ENCODE measurements at places on chromosomes 4 and X.

GRCh38 chr4:148845609-148846008 lies 403.4 kb upstream of the NR3C2 start:
- no peak for DNase-seq

DNA sequence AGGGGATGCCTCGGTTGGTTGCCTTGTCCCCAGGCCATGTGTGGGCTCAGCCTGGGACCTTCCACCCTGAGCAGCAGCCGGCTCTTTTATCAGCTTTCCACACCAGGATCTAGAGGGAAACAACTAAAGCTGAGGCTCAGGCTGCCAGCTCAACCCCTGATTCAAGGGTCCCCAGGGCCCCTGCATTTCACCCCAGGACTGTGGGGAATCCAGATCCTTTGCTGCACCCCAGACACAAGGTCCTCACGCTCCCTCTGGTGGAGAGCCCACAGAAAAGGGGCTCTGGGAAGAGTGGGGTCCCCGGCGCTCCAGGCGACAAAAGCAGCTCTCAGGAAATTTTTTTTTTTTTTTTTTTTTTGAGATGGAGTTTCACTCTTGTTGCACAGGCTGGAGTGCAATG lies 64.3 kb downstream of the ZFYVE28 start:
- DNase-seq, result no peak

DNA sequence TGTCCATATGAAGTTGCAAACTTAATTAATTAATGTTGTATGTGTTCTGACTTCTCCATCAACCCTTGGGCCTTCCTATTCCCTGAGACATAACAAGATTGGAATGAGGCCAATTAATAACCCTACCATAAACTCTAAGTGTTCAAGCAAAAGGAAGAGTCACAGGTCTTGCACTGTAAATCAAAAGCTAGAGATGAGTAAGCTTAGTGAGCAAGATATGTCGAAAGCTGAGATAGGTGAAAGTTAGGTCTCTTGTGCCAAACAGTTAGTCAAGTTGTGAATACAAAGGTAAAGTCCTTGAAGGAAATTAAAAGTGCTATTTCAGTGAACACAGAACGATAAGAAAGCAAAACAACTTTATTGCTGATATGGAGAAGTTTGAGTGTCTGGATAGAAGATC lies 58.2 kb upstream of the GPRIN3 start:
- no peak for DNase-seq

DNA sequence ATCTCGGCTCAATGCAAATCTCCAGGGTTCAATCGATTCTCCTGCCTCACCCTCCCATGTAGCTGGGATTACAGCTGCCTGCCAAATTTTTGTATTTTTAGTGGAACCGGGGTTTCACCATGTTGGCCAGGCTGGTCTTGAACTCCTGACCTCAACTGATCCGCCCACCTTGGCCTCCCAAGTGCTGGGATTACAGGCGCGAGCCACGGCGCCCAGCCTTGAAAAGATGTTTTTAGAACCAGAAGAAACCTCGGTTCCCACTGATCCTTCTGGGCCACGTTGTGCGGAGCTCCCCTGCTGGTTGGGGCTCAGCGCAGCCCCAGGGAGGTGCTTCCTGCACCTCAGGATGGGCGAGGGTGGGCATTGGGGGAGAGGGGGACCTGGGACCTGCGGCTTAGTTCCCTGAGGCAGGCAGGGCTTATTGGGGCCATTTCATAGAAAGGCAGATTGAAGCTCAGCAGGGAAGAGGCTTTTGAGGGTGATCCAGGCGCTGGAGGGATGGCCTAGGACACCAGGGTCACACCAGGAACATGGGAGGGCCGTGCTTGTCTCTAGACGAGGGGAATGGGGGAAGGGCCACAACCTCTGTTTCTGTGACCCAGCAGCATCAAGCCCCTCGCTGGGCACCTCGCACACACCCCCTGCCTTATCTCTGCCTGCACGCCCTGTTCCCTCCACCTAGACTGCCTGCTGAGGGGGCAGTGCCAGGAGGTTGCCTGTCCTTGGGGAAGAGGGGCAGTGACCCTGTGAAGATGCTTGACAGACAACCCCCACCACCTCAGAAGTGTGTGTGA lies 6.3 kb upstream of the ADD1 start:
- DNase-seq, result no peak

- DNase-seq, result no peak
These were observed 30.3 kb upstream of the CLDN24 start for GRCh38 chr4:183352546-183352945.

DNA sequence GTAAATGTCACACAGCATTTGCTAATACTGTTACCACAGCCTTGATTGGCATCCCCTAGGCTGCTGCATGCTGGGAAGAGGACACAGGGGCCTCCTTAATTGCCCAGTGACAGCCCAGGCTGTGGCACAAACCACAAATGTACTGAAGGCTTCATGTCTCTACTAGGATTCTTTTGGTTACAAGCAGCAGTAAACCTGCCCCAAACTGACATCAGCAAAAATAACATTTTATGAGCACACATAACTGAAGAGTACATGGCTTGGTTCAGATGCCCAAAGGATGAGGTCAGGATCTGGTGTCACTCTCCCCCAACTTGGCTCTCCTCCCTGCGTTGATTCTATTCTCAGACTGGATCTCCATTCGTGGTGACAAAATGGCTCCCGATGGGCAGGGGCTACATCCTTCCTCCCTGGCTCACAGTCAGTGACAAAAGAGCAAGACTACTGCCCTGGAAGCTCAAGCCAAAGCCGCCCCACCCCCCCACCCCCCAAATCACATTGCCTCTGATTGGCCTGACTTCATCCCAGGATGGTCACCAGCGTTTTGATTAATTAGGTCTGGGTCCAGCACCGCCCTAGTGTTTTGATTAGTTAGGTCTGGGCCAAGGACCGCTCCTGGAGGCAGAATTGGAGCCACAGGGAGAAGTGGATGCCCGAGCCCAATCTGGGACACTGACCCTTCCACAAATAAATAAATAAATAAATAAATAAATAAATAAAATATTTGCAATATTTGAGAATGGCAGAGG lies 180.5 kb upstream of the RBPJ start:
- no peak for DNase-seq

GRCh38 chrX:68718443-68718820 lies 71.0 kb downstream of the STARD8 start:
- DNase-seq, result no peak

GRCh38 chrX:46573892-46574773 lies 568 bp downstream of the CHST7 start:
- DNase-seq, result peak; percentile 66

GRCh38 chrX:53284684-53285447 lies 3.5 kb upstream of the IQSEC2 start:
- DNase-seq, result peak; percentile 14

GRCh38 chr4:182306792-182307507 lies 63.7 kb downstream of the TENM3 start:
- DNase-seq, result peak; percentile 6

GRCh38 chrX:115650449-115650848 lies 89.5 kb downstream of the PLS3 start:
- DNase-seq, result no peak

DNA sequence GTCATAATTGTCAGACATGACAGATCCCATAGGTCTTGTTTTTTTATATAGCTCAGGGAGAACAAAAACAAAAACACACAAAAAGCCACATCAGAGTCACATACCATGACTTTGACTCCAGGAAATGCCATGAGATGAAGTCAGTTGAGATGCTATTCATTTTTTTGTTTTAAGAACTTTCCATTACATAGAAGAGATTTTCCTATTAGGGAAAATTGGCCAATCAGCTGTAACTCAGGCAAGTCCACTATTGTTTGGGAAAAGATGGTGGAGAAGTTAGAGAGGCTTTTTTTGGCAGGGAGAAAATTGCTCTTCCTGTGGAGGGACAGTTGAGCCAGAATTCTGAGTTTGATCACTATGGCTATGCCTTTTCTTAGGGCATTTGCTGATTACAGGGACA lies 72.6 kb downstream of the SMARCA5 start:
- no peak for DNase-seq

DNA sequence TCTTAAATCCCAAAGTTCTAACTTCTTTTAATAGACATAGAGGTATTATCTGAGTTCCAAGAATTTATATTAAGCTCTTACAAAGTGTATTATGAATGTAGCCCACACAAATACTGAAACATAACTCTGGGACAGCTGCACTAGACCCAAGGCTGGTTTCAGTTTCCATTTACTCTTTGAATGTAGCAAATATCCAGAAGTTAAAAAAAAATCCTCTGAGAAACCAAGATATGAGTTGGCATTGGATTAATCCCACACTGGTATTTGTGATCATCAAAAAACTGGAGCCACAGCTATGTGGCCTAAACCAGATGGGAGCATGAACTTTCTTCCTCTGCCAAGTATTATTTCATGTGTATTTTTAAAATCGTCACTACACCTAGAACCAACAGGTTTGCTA lies 23.6 kb upstream of the SMPX start:
- peak; percentile 4 for DNase-seq

GRCh38 chrX:3393581-3394111 lies 47.2 kb upstream of the MXRA5 start:
- DNase-seq, result no peak

DNA sequence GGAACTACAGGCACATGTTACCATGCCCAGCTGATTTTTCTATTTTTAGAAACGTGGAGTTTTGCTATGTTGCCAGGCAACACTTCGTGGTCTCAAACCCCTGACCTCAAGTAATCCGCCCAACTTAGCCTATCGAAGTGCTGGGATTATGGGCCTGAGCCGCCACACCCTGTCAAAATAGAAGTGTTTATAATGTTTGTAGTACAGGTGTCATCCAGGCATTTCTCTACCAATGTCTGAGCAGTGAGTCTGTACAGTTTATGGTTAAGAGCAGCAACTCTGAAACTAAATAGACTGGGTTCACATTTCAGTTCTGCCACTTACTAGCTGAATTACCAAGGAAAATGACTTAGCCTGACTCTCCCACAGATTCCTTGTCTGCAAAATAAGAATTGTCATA lies 460.4 kb upstream of the GALNT7 start:
- peak; percentile 51 for DNase-seq

DNA sequence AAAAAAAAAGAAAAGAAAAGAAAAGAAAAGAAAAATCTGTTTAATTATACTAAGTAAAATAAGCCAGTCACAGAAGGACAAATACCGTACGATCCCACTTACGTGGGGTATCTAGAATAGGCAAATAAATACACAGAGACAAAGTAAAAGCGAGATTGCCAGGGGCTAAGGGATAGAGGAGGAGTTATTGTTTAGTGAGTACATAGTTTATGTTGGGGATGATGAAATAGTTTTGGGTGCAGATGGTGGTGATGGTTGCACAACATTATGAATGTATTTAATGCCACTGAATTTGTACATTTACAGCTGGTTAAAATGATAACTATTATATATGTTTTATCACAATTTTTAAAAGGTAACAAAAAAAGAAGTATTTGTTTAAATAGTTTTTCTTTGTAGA lies 7.1 kb downstream of the CA5B start:
- no peak for DNase-seq

- DNase-seq, result no peak
These were observed 15.8 kb upstream of the SLC25A4 start for GRCh38 chr4:185127021-185127925.

DNA sequence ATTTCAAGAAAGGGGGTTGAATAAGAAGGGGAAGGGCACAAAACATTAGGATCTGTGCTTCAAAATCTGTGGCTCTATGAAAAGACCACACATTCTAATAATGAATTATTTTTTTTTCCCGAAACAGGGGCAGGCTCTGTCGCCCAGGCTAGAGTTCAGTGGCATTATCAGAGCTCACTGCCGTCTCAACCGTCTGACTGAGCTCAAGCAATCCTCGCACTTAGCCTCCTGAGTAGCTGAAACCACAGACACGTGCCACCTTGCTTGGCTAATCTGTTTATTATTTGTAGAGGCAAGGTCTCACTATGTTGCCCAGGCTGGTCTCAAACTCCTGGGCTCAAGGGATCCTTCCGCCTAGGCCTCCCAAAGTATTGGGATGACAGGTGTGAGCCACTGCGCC lies 33.4 kb downstream of the ACSL1 start:
- no peak for DNase-seq

DNA sequence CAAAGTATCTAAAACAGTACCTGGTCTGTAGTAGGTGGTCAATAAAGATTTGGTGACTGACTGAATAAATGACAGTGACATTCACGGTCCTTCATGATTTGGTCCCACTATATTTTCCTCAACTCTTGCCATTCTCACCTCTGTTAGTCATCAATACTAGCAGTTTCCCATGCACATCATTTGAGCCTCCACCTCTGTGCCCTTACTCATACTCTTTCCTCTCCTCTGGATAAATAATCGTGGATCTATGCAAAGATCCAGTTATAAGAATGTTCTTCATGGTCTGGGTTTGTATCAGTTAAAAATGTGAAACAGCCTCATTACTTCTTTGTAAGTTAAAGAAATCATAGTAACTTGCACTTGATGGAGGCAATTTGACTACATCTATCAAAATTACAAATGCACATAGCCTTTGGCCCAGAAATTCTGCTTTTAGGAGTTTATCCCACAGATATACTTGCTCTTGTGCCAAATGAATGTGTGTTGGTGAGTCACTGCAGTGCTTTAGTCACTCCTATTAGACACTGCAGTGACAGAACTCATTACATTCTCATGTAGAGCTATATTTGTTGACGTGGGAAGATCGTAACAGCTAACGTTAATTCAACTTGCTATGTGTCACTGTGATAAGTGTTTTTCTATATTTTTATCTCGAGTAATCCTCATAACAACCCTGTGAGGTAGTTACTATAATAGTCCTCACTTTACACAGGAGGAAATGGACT lies 121.9 kb upstream of the SMIM10 start:
- DNase-seq, result no peak

DNA sequence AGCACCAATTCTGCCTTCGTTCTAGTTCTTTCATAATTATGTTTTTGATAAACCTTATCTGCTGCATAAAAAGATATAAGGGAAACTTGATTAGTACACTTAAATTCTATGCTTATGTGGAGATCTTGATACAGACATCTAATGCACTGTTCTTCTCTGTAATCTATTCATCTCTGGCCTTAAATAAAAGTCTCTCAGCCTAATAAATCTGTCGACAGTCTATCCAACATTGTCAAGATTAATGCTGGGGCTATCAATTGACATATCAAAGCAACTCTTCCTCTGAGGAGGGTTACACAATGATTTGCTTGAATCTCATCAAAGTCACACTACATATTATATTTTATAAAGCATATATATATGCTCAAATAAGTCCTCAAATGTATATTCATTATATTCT lies 545.5 kb downstream of the SPOCK3 start:
- no peak for DNase-seq

DNA sequence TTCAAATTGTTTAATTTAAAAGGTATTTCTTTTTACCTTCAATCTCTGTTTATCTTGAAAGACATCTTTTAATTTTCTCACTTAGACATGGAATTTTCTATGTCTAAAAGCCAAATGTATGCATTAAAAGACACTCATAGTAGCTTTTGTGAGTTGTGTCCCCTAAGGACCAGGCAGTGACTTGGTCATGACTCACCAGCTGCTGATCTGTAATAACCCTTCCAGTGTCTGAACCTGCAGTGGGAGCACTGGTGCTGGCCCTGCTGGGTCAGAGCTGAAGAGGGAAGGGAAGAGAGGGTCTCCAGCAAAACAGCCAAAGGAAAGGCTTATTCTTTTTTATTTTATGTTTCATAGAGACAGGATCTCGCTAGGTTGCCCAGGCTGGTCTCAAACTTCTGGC lies 31.1 kb upstream of the SH3D19 start:
- no peak for DNase-seq
